Naive thymus-derived CD8-positive, alpha-beta T cell (primary cell): ENCODE measurements at places on chromosomes 1 and 21.

GRCh38 chr1:84603941-84604830 is 29.9 kb upstream of the CTBS start:
- DNase-seq, result no peak

- DNase-seq, result no peak
Measured at GRCh38 chr1:23039308-23039826, 20.1 kb downstream of the KDM1A start.

DNA sequence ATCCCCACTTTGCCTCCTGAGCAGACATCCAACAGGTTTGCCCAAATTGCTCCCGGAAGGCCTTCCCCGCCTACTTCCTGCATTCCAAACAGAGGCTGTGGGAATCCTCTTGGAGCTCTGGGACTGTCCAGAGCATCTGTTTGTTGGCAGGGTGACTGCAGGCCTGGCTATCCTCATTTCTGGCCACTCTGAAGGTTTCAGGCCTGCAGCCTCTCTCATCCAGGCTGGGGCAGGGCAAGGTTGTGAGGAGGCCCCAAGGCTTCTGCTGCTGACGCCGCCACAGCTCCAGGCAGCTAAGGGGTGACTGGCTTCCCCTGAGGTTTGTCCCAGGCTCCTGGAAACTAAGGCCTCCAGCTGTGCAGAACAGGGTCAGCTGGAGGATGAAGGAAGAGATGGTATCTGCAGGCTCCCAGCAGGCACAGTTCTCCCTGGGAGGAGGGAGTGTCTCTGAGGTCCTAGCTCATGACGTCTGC is 11.3 kb downstream of the CDK18 start:
- no peak for DNase-seq

DNA sequence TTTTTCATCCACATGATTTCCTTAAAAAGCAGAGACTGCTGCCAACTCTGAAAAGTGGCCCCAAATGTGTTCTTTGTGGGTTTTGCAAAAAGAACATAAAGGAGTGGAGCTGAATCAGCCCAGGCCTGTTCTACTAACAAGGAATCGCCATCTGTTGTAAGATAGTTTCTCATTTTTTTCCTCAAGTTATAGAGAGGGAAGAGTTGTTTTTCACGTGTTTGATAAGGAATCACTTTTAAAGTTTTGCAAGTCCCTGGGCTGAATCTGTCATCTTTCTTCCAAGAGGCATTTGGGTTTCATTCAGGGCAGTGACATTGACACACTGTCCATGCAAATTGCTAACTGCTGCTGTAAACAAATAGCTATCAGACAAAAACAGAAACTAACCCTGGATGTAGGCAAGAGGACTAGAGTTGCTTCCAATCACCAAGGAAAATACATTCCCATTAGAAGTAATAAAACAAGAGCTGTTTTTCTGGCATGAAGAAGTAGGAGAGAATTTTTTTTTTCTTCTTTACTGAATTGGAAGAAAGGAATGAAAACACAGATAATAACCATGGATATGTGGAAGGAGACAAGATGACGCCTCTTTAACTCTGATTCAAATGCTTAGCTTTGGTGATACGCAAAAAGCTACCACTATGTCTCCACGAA is 58.8 kb upstream of the TBX15 start:
- no peak for DNase-seq
